Dermis microvascular lymphatic vessel endothelial cell (primary cell): ENCODE measurements at places on chromosomes 1 and 21.
A peak's percentile ranks its signal among the peaks of the same experiment; 100 is the strongest.

DNA sequence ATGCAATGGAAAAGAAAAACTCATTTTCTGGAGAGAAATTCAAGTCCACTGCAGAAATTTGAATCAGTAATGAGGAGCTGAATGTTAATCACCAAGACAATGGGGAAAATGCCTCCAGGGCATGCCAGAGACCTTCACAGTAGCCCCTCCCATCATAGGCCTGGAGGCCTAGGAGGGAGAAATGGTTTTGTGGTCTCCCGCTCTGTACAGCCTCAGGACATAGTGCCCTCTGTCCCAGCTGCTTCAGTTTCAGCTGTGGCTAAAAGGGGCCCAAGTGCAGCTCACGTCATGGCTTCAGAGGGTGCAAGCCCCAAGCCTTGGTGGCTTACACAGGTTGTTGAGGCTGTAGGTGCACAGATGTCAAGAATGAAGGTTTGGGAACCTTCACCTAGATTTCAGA is 223.0 kb downstream of the GRIK1 start:
- DNase-seq = no peak

GRCh38 chr1:198160222-198160621 is 3.4 kb downstream of the NEK7 start:
- no peak for DNase-seq

- peak; percentile 63 for DNase-seq
These were observed 19.4 kb downstream of the PDE4B start for GRCh38 chr1:65812065-65812464.

DNA sequence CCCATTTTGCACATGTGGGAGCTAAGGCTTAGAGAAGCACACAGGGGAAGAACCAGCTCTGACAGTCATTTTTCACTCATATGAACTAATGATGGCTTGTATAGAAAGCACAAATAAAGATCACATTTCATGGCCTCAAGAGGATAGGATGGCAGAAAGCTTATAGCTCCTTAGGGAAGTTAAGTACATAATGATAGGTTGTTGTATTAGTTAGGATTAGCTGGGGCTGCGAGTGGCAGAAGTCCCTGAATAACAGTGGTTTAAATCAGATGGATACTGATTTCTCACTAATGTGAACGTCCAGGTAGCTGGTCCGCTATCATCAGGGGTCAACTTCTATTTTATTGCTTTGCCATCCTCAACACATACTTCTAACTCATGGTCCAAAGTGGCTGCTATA is 284.0 kb downstream of the RPS6KC1 start:
- no peak for DNase-seq

DNA sequence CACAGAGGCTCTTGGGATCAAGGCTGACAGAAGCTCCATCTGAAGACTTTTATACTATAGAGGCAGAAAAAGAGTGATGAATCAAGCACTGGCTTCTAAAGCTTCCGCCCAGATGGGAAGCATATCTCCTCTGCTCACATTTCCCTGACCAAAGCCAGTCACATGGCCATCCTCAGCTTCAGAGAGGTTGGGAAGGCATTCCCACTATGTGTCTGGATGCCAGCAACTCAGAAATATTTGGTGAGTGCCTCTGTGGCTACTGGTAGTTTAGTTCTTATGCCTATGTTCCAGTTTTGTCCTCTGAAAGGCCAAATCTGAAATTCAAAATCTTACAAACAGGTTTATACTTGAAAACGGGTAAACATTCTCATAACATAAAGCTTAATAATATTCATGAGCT is 9.9 kb upstream of the DISC1 start:
- DNase-seq = no peak

DNA sequence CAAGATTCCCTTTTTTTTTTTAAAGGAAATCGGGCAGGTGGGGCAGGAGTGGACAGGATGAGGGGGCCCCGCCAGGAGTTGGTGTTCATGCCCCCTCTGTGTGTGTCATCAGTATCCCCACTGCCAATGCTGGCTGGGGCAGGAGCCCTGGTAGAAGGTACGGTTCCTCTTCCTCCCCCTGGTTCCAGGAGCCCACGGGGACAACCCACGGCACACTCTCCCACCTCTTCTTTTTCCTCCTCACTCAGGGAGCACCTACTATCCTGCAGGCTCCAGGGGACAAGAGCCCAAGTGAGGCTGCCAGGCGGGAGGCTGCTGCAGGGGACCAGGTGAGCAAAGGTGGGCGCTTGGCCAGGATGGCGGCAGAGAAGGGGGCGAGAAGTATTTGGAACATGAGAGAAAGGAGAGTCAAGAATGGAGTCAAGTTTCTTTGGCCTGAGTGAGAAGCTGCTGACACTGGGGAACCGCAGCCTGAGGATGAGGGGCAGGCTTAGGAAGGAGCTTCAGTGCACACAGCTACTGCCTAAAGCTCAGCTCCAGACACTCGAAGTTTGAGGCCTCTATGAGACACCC is 26.5 kb downstream of the ECE1 start:
- no peak for DNase-seq

GRCh38 chr1:53518775-53519174 is 59.6 kb downstream of the DMRTB1 start:
- no peak for DNase-seq

- no peak for DNase-seq
These were observed 30.2 kb downstream of the AK4 start for GRCh38 chr1:65178235-65178634.

- DNase-seq = no peak
These were observed 50.2 kb upstream of the ROR1 start for GRCh38 chr1:63723602-63724001.

DNA sequence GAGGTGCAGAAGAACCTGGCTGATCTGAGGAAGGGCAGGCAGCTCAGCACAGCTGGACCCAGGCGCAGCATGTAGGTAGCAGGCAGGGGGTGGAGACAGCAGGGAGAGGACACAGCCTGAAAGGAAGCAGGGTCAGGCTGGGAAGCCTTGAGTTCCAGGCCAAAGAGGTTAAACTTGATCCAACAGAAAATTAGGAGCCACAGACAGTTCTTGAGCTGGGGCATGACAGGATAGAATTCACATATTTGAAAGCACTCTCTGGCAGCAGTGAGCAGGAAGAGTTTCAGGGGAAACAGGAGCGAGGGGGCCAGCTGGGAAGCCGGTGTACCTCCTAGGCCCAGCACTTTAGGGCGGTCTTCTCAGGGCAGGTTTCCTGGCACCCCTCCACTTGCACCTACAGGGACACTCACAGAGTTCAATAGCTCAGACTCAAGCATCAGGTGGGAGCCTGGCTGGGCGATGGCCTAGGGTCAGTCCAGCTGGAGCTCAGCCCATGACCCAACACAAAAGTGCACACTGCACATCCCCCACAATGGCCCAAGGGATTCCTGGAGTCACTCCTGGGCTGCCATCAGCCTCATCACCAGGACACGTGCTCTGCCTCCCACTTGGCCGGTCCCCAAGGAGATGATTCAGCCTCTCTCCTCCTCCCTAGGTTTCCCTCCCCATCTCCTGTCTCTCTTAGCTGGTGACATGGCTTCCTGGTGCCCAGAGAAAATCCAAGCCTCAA is 22.7 kb downstream of the MATN1 start:
- DNase-seq = no peak

GRCh38 chr1:1203561-1204424 is 2.6 kb downstream of the TNFRSF18 start:
- DNase-seq = no peak

DNA sequence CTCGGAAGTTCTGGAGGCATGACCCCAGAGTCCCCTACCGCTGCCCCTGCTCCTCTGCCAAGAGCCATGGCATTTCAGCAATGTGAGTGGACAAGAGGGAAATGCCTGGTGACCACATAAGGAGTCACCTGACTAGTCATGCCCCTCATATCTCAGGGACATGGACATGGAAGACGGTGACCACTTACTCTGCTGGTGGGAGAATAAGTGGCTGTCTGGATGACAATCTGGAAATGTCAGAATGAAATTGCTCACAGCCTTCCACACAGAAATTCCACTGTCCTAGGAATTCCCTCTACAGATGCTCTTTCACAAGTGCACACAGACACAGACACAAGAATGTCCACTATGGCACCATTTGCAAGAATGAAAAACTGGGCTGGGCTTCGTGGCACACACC is 24.3 kb upstream of the PLEKHG5 start:
- no peak for DNase-seq

- DNase-seq = no peak
These were observed 147.6 kb downstream of the DYRK1A start for GRCh38 chr21:37514038-37514667.

DNA sequence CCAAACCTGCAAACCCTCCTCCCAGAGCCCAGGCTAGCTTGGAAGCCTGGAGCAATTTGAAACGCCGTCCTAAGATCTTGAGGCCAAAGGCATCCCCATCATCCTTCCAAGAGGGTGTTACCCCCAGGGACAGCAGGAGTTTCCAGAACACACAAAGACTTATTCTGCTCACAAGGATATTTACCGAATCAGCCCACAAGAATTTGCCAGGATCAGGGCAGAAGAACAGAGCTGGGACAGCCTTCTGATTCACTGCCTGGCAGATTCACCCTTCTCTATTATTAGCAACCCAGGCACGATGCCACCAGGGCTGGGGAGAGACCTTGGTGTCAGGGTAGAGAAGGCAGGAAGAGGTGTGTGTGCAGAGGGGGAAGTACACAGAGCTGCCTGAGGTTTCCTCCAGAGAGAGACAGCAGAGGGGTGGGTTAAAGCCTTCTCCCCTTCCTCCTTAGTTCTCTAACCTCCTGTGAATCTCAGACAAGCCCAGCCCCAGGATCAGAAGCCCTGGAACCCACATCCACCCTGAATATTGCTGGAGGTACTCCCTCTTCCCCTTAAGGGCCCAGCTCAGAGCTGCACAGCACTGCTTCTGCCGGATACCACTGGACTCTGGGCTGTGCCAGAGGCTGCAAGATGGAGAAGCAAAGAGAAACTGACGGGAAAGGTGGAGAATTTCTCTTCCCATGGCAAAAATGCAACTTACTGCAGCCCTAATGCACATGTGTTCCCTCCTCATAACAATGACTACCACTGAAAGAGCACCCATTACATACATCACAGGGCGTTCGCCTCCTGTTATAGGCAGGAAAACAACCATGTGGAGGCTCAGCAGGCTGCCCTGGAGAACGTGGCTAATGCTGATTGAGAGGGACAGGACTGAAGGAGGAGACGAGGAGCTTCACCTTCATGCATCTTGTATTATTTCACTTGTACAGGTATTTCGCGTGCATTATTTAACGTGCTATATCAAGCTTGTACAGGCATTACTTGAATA is 61.8 kb downstream of the ITPKB start:
- DNase-seq = peak; percentile 57

DNA sequence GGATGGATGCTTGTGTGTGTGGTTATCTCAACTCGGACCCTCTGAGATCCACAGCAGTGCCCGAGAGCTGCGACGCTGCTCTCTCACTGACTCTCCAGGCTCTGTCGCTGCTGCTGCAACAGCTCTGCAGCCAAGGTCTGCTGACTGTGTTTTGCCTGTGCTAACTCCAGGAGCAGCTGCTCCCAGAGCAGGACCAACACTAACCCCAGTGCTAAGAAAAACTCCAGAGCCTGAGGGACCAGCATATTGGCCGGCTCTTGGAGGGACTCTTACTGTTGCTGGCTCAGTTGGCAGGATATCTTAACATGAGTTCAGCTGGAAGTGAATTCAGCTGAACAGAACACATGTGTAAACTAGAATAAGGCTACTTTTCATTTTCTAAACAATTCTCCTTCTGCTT is 4.4 kb downstream of the LCE2C start:
- DNase-seq = no peak

GRCh38 chr1:224959656-224960055 is 30.2 kb downstream of the DNAH14 start:
- no peak for DNase-seq
